ENCODE measurements at places on chromosomes 3 and 15. TPM values are rescaled to one million over a fixed set of nuclear protein-coding genes. Genes with fewer than 3 reads are reported as not detected.

GRCh38 chr3:113514265-113514769, 639 bp downstream of the SPICE1 start:
- no peak for DNase-seq

DNA sequence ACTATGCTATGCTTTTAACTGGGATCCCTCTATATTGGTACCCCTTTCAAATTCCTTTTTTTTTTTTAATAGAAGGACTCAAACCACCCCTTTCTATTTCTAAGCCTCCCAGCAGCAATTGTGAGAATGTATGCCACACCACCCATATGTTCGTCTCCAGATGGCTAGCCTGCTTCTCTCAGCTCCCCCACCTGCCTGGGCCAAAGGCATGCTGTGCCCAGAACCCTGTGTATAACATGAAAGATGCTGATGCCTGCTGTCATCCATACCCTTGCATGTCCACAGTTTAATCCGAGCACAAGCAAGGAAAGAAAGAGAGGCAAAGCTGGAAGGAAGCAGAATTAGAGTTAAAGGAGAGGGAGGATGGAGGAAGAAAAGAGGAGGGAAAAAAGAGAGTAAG, 159.5 kb upstream of the CNTN6 start:
- no peak for DNase-seq

DNA sequence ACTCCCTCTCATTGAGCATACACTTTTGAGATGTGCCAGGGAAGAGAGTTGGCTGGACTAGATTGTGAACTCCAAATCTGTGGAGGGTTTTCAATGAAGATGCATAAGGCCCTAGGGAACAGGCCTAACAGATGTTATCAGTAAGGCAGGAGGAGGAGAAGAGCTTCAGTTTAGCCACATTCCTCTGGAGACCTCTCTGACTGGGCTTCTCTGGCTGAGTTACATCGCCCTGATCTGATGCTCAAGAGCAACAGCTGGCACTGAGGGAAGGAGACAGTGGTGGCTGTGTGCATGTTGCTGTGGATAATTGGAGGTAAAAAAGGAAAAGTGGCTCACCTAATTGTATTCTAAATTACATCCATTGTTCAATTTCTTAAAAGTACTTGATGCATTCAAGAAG, 206.4 kb upstream of the CFAP20DC start:
- no peak for DNase-seq

DNA sequence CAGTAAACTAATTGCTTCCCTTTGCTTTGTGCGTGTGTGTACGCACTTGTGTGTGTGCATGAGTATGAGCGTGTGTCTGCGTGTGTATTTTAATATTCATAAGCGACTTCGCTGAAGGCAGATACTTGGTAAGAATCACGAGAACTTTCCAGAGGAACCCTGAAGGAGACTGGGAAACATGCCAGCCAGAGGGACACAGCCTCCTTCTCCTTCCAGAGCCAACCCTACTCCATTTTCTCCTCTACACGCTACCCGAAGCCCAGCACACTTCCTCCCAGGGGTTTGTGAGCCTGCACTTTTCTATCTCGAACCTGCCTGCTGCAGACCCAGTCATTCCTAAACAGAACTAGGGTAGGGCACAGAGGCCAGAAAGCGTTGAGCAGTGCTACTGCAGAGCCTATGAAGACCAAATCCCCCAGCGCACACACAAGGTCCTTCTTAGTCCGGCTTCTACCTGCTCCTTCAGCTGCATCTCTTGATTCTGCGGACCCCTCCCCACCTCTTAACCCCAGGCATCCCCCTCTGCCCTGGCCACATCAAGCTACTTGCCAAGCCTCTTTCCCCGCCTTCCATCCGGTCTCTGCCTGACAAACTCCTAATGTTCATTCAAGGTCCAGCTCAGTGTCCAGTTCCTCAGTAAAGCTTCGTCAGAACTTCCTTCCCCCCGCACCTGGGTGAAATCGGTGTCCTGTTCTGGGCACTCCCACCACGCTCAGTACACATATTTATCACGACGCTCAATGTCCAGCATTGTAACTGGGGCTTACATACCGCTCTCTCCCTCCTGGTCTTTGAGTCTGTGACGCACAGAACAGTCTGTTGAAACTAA, 191.8 kb downstream of the FAM43A start:
- DNase-seq, result no peak

DNA sequence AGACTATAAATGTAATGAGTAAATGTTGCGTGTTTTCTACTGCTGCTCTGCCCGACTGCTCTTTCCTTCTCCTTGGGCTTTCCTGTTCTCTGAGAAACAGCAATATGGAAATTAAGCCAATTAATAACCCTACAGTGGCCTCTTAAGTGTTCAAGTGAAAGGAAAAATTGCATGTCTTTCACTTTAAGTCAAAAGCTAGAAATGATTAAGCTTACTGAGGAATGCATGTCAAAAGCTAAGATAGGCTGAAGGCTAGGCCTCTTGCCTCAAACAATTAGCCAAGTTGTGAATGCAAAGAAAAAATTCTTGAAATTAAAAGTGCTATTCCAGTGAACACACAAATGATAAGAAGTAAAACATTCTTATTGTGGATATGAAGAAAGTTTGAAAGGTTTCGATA, 55.0 kb downstream of the ATP2C1 start:
- DNase-seq, result no peak

- DNase-seq, result no peak
These were observed 564.7 kb upstream of the NECTIN3 start for GRCh38 chr3:110506890-110507289.

GRCh38 chr15:85284497-85284896, 95.9 kb upstream of the AKAP13 start:
- DNase-seq, result no peak

DNA sequence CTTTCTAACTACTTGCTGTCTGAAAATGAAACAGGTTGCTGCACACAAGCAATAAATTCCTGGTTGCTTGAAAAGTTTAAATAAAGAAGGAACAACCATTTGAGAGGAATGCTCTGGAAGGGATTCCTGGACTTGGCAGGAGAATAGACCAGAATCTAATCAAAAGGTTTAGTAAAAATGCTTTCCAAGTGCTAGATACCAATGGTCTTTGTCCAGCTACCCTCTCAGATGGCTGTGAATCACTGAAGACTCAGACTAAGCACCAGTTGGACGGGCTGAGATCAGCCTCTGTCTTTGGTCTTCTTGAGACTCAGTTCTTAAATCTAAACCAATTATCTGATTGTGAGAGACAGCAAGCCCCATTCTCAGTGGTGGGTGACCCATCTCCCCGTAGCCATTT, 27.7 kb upstream of the LPP start:
- no peak for DNase-seq

DNA sequence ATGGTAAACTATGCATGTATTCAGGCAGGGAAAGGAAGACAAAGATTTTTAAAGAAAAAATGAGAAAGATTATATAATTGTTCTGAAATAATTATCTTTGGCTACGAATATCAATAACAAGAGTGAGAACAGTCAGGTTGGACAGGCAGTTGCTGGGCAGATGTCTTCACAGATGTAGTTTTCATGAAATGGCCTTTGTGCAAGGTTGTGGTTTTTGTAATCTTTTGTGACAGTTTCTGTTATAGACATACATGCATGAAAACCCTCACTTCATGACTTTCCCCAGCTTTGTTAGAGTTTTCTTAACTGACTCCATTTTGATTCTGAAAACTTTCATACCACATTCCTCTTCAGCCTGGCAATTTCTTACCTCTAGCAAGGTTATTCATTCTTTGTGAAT, 34.9 kb upstream of the SLC25A36 start:
- DNase-seq, result no peak

DNA sequence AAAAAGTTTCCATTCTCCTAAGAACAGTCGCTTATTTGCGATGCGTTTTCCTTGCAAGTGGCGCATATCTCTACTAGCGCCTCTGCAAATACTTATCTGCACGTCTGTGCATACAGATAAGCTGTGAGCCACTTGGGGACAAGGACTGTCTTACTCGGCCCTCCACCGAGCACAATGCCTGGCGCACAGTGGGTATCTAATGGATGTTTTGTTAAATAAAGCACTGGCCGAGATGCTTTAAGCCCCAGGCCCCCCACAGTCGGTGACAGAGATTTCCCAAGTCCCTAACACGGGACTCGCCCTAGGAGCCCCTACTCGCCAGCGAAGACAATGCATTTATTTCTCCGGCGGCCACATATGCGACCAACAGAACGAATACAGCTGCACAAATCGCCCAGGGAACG, 503 bp downstream of the HLTF start:
- no peak for DNase-seq

CCDC191 gene
- 8.6 TPM for total RNA-seq

LOXL1 gene
- total RNA-seq, result 108 TPM

RBM5 gene
- 151 TPM for total RNA-seq

KBTBD12 gene
- total RNA-seq, result 4.5 TPM

Data from aorta (tissue), 5 donors.